ENCODE measurements at places on chromosomes 1 and 21.
A peak's percentile ranks its signal among the peaks of the same experiment; 100 is the strongest.

GRCh38 chr1:228804640-228805413 is 69.5 kb downstream of the RHOU start:
- no peak for DNase-seq

- DNase-seq: peak; percentile 49
Measured at GRCh38 chr1:84164161-84164560, 20.1 kb downstream of the PRKACB start.

DNA sequence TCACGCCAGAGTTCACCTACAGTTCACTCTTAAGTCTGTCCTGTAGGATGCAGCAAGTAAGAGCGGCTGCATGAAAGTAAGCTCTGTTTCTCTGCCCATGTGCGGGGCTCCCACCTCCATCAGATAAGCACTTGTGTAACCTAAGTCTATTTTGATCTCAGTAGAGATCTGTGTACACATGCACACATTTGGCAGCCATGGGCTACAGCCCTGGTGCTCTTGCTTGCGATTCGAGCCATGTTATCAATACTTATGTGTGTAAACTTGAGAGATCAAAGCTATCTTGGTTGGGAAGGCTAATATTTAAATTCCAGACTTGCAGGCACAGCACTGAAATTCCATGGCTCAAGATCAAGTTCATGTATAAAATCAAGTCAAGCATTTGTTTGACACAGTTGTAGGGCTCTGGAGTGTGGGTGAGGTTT is 244.7 kb upstream of the FGGY start:
- no peak for DNase-seq

- DNase-seq: no peak
Measured at GRCh38 chr21:39881661-39882060, 14.4 kb downstream of the PCP4 start.

- peak; percentile 49 for DNase-seq
Measured at GRCh38 chr21:35051287-35051818, 2.3 kb upstream of the RUNX1 start.

Measured in putamen (tissue), 1 donor.